Stimulated activated CD8-positive, alpha-beta memory T cell treated with anti-CD3 and anti-CD28 coated beads, Interleukin-4, amount 100 ng/mL, for 24 hours (primary cell): ENCODE measurements at places on chromosomes 3 and 15.

GRCh38 chr3:94162700-94163099 lies 99.8 kb downstream of the NSUN3 start:
- DNase-seq = no peak

DNA sequence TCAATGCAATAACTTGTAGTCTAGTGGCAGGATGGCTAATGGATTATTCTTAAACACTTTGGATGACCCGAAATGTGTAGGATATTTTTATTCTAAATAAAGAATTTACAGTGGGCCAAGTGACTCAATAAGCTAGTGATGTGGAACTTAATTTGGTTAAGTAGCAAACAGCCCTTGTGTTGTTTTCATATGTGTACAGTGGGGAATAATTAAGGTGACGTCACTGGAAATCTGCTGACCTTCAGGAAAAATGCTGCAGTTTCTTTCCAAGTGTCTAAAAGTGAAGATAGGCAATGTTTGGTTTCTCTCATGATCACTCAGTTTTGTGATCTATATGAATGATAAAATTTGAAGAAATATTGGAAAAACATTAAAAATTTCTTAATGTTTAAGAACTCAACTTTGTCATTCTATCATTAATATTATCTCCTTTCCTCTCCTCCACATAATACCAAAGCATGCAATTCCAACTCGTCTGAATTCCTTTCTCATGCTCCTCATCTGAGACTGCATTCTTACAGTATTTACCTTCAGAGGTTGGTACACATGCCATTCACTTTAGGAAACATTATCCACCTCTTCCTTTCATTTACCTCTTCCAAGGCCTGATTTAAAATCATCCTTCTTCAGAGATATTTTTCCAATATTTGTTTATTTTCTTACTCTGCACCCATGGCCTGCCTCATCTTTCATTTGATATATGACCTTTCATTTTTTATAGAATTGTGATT lies 414.6 kb upstream of the ARPP21 start:
- no peak for DNase-seq

- no peak for DNase-seq
Observed at GRCh38 chr3:114478801-114479200, 185.0 kb downstream of the TIGIT start.

DNA sequence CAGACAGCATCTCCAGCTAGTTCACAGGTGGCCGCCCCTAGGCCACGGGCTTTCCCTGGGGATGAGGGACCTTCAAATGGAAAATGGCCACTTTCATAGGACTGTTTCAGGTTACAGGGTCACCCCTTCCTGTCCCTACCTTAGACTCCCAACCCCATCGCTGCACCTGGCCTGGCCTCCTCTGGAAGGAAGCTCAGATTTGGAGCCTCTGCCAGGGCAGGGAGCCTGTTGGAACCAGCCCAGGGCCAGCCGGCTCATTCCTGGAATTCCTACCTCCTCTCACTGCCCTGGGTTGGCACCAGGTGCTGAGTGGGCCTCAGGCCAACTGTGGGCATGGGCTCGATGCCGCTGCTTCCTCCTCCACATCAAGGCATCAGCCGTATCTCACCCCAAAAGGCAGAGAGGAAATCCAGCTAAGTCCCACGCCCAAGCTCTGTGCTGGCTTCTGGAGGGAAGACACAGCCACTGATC lies 42.2 kb downstream of the KLHL25 start:
- no peak for DNase-seq

GRCh38 chr15:51680321-51680720 lies 982 bp upstream of the SCG3 start:
- no peak for DNase-seq

GRCh38 chr3:186679151-186679550 lies 13.3 kb downstream of the HRG start:
- DNase-seq = no peak

- DNase-seq = no peak
Observed at GRCh38 chr3:189457201-189457607, 174.0 kb upstream of the TP63 start.

DNA sequence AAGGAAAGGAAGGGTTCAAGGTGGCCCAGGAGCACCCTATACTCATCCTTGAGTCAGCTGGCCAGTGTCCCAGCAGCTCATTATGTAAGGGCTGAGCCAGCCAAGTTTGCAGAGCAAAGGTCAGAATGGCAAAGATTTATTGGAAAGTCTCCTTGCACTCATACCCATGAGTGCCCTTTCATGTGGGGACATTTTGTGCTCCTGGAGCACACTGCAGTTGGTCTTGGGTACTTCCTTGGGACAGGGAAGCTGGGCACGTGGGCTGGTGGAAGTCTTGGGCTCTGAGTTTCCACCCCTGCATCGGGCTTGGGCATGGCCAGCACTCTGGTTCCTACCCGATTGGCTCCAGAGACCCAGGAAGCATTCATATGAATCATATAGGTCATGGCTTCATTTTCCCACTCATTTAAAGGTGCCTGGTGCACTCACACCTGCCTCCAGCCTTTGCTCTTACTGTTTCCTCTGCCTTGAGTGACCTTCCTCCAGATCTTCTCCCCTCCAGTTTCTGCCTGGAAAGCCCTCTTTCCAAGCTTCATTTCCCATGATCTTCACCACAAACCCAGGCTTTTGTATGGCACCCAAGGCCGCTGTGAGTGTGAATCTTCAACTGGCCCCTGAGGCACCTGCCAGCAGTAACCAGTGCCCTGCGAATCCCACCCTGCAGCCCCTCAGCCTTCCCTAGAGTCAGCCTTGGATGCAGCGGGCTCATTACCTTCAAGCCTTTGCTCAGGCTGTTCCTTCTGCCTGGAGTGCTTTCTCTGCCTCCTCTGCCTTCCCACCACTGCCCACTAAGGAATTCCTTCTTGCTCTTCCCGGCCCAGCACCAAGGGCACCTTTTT lies 10.5 kb upstream of the PRKCD start:
- no peak for DNase-seq

GRCh38 chr3:179956416-179956830 lies 80.3 kb downstream of the PEX5L start:
- DNase-seq = no peak

- DNase-seq = no peak
Observed at GRCh38 chr15:40933517-40933902, 4.4 kb downstream of the DLL4 start.

GRCh38 chr15:66080717-66081398 lies 172.7 kb downstream of the MEGF11 start:
- no peak for DNase-seq

GRCh38 chr15:54502416-54503075 lies 524.3 kb downstream of the UNC13C start:
- no peak for DNase-seq

DNA sequence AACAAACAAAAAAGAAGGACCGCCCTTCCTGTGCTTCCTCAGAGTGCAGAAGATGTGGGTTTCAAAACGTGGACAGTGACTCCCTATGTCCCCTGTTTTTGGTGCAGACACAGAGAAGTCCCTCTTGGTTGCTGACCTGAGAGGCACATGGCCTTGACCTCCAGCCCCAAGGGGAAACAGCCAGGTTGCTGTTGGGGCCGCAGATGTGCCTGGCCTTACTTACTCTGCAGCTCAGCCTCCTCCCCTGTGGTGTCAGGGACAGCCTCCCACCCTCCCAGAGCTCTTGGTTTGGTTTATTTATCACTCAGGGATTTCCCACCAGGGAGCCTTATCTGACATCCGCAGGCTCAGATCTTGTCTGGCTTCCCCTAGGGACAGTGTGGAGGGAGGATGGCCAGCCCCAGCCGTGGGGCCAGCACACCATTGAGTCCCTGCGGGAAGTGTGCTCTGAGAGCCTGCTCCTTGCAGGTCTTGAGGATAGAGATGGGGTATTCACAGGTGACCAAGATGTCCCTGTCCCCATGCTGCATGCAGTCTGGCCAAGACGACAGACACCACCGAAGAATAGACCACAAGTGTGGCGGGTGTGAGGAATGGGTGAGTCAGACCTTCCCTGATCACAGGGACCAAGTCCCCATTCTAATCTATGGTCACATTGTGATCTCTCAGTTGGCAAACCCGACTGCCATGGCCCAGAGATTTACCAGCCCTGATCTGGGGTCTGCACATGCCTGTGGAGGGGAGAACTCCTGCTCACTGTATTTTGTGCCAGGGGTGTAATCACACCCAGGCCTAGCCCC lies 134.3 kb upstream of the ABHD17C start:
- no peak for DNase-seq

- no peak for DNase-seq
Observed at GRCh38 chr3:141193066-141193830, 38.4 kb upstream of the PXYLP1 start.

DNA sequence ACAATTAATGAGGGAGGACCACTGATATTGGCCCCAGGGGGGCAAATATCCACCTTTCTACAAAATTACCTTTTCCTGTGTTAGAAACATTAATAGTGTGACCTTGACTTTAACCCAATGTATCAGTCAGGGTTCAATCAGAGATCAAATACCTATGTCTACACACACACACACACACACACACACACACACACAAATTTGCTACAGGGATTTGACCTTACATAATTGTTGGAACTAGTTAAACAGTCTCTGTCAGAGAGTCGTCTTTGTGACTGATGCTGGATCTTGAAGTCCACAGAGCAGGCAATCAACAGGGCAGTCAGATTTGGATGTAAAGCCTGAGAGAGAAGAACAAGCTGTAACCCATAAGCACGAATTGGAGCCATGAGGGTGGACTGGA lies 32.5 kb downstream of the TM4SF4 start:
- no peak for DNase-seq

DNA sequence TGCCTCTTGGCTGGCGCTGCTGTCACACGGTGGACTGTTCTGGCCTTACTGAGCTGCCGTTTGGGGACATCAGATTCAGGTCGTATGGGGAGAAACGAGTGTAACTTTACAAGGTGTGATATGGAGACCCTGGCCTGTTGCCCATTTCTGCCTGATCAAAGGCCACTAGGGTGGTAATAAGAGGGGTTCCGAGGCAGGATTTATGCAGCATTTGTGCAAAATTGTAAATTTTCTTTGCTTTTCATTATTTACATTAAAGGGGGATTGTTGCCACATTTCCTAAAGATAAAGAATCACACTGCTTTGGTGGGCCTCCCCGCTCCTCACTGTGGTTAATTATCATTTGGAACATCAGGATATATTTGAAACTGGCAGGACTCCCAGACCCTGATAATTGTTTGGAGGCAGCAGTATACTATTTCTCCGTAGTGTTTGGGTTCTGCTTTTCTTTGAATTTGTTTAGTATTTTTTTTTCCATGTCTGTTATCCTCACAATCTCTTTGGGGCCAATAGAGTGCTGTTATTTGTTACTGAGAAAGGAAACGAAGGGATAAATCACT lies 891 bp downstream of the NXPE3 start:
- no peak for DNase-seq

- DNase-seq = peak; percentile 39
Observed at GRCh38 chr15:89129123-89129815, 41.0 kb downstream of the ABHD2 start.

DNA sequence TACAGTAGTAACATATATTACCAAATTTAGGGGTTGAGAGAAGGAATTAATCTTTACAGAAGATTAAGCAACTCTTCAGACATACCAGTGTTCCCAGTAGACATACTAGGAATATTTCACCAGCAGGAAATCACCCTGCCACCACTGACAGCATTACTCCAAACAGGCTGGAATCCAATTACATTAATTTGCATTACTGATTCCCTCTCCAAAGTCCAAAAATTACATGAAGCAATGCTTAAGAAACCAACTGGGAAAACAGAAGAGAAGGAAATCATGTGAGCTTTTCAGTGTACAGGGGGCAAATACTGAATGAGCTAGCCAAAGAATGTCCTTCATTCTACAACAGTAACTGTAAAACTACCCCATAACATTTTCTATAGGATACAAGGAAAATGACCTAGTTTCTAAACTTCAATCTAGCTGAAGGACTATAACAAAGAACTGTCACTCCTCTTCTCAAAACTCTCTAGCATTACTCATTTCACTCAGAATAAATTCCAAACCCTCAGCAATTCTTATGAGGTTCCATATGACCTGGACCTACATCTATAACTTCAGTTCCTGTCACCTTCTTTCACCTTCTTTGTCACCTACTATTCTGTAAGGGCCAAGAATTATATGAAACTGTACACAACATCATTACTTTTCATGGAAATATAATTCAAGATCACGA lies 72.7 kb downstream of the INO80 start:
- no peak for DNase-seq

DNA sequence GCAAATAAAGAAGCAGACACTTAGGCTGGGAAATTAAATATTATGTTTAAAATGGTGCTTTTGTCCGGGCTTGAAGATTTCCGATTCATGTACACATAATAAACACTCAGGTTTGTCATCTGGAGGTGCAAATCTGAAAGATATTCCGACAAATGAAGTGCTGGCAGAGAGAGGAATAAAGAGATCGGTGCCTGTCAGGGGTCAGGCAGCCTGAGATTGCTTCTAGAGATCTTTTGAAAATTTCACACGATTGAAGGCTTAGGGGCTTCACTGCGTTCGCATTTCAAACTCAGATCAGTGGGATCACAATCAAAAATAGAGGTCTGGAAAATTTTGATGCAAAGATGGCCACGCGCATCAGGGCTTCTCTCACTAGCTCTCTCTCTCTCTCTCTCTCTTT lies 33.2 kb downstream of the NR2F2 start:
- DNase-seq = no peak

DNA sequence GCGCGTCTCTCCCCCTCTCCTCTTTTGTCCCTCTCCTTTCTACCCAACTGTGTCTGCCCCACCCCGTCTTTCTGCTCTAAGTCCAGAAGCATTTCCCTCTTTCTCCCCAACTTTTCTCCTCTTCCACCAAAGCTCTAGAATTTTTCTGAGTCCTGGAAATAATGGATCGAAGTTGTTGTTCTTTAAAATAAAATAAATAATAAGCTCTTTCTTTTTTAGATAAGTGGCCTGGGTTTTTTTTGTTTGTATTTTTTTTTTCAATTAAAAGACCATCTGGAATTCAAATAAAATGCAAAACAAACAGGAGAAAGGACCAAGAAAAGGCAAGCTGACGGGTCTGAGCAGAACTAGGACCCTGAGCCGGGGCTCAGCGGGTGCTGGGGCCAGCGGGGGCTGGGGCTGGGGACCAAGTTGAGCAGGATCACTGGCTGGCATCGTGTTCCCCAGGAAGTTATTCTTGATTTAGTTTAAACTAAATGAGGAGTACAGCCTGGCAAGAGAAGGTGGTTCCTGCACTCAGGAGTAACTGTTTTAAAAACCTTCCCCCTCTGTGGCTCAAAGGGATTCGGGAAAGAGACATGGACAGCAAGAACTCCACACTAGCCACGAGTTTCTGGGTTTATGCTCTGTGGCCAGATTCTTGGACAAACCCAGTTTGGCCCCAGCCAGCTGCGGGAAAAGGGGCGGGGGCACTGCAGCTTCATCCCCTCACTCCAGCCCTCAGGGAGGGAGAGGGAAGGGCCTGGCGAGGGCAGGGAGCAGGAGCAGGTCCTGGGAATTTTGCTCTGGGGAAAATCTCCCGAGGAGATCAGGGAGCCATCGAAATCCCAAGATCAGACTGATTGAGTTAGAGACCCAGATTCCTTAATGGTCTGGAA lies 8.4 kb downstream of the GATA2 start:
- DNase-seq = no peak
